ENCODE measurements at places on chromosomes 2 and 18.

GRCh38 chr18:47149457-47150028 is 757 bp downstream of the HDHD2 start:
- no peak for DNase-seq

- DNase-seq = no peak
These were observed 1.6 kb upstream of the EPC2 start for GRCh38 chr2:148642891-148643416.

GRCh38 chr2:12253167-12253778 is 463.5 kb upstream of the TRIB2 start:
- no peak for DNase-seq

DNA sequence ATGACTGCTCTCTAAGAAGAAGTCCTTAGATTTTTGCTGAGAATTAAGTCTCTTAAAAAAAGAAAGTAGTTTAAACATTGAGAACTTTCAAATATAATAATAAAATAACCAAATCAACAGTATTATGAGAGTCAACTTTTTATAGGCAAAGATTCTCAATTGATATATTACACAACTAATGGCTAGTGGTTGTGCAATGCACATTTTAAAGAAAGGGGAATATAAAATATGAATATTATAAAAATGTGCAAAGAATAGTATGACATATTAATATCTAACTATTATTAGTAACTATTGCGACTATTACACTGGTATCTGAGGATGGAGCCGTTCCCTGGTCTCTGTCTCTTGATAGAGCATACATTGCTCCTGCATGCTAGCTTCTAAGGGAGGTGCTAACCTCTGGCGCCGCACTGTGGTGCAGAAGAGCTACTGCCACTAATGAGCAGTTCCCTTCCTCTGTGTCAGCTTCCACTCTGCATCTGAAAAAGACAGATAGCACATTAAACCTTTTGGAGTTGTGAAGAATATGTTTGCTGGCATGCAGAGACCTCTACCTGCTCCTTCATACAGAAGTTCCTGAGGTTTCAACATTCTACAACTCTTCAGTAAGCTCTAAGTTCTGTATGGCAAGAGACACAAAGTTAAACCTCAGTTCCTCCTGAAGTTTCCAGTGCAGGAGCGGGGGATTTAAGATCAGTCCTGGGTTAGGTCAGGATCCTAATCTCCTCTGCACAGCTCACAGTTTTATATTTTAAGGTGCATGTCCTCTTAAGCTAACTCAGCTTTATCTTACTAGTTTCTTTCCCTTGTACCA is 3.5 kb upstream of the SLC9A2 start:
- no peak for DNase-seq

DNA sequence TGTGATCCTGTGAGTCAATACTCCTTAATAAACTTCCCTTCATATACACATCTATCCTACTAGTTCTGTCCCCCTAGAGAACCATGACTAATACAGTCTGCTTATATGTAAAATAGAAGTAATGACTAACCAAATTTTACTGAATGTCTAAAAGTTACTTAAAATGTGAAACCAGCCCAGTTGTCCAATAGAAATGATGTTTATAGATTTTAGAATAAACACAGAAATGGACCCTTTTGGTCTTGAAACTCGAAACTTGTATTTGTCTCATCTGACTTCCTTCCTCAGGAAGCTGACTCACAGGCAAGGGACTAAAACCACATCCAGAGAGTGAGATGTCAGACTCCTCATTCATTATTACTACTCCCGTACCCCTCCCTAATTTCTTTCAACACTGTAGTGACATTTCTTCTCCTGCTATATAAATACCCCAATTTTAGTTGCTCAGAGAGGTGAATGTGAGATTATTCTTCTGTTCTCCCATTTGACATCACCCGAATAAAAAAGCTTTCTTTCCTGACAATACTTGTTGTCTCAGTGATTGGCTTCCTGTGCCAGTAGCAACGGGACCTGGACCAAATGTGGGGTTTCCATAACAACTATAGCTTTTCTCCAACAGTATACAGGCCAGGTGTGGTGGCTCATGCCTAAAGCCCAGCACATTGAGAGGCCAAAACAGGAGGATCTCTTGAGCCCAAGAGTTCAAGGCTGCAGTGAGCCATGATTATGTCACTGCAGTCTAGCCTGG is 486.0 kb downstream of the ERBB4 start:
- no peak for DNase-seq

DNA sequence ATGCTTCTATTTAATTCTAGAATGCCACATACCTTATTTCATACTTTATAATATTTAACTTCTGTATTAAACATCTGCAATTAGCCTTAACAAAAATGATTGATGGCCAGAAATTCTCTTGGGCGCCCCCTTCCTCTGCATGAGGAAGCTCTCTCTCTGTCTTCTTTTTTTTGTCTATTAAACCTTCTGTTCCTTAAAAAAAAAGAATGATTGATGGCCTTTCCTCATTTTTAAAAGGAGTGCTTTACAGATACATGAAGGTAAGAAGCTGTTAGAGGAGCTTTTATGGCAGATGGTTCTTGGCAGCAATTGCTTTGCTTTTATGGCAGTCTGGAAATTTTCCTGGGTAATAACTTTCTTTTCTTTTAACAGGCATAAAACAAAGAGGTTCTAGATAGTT is 526.9 kb downstream of the SLC4A3 start:
- no peak for DNase-seq

DNA sequence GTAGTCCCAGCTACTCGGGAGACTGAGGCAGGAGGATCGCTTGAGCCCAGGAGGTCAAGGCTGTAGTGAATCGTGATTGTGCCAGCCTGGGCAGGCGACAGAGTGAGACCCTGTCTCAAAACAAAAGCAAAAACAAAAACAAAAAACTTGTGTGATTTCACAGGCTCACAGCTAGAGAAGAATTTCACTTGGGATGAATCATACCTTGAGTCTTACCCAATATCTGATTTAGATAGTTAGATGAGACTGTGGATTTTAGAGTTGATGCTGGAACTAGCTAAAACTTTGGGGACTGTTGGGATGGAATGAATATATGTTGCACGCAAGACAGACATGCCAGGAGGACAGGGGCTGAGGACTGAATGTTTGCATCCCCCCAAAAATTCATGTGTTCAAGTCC is 4.4 kb downstream of the ANKRD29 start:
- DNase-seq = no peak

GRCh38 chr2:54411801-54412354 is 44.2 kb upstream of the SPTBN1 start:
- DNase-seq = no peak

DNA sequence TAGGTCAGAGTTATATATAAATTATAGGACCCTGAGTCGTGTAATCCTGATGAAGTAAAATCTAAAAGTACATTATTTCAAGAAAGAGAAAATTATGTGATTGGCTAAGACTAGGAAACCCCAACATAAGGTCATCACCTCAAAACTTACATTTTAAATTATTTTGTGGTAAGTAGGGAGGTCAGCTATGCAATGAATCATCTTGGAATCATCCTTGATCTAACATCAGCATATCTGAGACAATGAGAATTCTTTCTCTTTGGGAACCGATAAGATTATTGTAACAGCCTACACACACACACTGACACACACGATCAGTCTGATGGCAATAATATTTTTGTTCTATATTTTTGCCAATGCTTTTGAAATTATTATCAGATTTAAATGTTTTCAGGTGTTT is 904.8 kb upstream of the CHAC2 start:
- DNase-seq = no peak

DNA sequence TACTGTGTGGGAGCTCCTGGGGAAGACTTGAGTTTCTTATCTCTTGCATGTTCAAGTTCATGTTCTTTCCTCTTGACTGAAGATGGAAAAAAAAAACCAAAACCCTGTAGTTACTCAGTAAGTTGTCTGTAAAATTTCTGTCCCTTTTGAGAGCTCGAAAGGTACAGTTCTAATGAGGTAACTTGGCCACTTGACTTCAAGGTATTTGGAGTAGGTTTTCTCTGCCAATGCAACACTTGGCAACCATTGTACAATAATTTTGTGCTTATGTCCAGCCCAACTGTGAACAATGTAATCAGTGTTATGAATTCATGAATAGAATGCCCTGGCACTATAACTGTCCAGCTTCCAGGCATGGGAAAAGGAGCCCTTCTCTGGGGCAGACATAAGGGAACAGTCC is 111.0 kb downstream of the LIPG start:
- DNase-seq = no peak

GRCh38 chr2:236745420-236746210 is 176.0 kb downstream of the ACKR3 start:
- no peak for DNase-seq

DNA sequence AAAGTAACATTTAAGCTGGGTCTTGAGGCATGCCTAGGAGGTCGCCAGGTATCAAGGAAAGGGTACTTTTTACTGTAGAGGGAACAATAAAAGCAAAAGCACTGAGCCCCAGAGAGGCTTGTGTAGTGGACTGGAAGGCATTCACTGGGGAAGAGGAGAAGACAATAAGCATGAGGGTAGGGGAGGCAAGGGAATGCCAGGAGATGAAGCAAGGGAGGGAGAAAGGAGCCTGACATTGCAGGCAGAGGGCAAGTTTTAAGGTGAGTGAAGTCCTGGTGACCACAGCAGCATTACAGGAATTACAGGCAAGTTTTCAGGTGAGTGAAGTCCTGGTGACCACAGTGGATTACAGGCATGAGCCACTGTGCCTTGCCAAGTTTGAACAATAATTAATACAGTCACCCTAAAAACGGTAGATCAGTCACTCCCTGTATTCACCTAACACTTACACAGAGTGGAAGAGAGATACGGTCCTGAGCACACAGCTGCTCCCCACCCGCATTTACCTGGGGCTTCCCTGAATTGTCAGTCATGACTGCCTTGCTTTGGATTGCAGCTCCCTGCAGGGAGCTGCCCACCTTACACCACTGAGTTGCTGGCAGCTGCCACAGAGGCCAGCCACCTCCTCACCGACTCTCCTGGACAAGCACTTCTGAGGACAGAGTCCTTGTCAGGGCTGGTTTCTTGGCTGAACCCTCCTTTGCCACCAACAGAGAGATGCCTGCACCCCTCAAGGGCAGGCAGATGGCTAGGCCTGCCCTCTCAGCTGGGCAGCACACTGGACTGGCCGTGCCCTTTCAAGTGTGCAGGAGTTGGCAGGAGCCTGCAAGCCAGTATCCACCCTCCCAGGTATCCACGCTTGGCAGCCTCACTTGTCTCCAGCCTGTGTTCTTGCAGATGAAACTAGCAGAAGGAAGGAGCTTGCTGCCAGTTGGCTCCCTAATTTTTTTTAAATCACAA is 153.2 kb upstream of the MSH6 start:
- no peak for DNase-seq

GRCh38 chr2:50838316-50838715 is 193.6 kb downstream of the NRXN1 start:
- no peak for DNase-seq

GRCh38 chr18:50870138-50870845 is 8.6 kb upstream of the ME2 start:
- no peak for DNase-seq

- no peak for DNase-seq
These were observed 89.8 kb downstream of the MDH1 start for GRCh38 chr2:63678551-63678950.

GRCh38 chr2:67237288-67237687 is 159.8 kb upstream of the ETAA1 start:
- no peak for DNase-seq

DNA sequence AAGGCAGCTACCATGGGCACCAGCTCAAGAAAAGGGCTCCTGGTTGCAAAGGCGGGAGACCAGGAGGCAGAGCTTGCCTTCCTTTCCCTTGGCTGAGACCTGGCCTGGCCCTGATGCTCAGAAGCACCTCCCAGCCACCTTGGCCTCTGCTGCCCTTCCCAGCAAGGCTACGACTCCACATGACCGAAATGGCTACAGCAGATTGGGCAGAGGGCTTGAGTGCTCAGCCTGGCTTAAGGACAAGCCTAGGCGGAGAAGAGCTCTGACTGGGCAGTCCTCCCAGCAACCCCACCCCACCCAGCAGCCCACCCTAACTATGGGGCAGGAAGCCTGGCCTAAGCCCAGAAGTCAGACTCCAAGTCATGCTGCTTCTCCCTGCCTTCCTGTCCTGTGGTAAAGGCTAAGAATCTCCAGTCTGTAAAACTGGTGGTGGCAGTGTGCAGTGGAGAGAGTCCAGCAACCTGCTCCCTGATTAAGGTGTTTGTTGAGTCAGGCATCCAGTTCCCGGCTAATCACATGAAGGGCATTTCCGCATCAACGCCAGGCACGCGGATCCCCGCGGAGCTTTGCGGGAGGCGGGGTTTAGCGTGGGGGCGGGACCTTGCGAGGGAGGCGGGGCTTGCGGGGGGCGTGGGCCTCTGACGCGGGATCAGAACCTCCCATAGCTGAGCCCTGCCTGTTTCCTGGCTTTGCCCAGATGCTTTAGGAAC is 256.0 kb downstream of the BCL11A start:
- DNase-seq = no peak

DNA sequence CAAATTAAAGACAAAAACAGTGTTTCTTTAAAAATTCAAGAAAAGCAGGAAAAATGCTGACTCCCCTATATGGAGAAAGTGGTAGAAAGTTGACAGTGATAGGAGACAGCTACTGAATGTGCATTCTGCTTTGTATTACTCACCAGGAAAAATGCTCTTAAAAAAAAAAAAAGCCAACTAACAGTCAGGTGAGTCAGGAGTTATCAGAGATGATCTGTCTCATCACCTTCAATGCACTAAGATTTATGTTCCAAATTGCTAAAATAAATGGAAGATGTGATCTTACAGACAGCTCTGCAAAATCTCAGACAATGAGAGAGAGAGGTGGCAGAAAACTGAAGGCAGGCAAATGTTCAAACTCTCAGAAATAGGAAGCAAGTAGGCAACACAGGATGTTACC is 47.6 kb upstream of the ZNF521 start:
- DNase-seq = no peak

GRCh38 chr2:140529706-140530105 is 1601.1 kb downstream of the LRP1B start:
- DNase-seq = no peak

GRCh38 chr18:25464227-25464626 is 112.3 kb upstream of the ZNF521 start:
- DNase-seq = no peak

GRCh38 chr2:150230004-150230403 is 257.5 kb downstream of the RND3 start:
- DNase-seq = no peak

DNA sequence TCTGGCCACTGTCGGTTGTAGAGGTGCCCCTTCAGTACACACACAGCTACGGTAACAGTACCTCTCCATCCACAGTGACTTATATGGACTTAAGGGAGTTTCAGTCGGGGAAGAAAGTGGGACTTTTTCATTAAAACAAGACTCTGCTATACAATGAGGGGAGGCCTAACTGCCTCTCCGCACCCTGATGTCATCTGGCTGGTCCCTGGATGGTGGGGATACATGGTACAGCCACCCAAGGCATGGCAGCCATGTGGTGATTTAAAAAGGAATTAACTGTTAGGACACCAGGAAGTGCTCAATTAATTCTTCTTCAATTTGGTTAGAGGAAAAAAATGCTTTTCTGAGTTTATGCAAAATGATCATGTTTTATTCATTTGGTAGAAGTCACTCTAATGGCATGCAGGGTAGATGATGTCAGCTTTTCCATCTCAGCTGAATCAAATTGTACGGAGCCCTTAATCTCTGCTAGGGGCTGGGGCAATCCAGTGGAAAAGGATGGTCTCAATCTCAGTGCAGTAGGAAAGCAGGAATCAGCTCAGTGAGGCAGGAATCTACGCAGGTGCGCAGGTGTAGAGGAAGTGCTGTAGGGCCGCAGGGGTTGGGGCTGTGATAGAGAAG is 243.9 kb downstream of the PRKCE start:
- no peak for DNase-seq

GRCh38 chr18:984004-984403 is 79.3 kb downstream of the ADCYAP1 start:
- no peak for DNase-seq

All from activated gamma-delta T cell (primary cell).